Tibial nerve (tissue), 4 donors: ENCODE measurements at places on chromosomes 1 and 21. TPM values are rescaled to one million over a fixed set of nuclear protein-coding genes. Genes with fewer than 3 reads are reported as not detected.

DNA sequence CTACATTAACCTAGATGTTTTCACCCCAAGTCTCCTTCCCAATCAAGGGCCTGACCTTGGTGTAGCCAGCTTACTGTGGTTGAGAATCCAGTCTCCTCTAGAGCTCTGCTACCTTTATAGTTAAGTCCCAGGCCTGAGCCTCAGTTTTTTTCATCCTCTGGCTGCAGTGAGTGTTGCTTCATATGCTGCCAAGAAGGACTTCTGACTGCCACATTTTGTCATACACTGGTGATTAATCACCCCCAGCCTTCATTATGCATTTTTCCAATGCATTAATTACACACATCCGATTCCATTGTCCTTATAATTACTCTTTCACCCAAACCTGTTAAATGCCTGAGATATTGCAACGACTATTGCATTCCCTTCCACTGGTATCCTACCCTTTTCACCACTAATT, 66.3 kb upstream of the FGGY start:
- no peak for DNase-seq
- H3K27me3 ChIP-seq = no peaks in the 10 kb centered on the region
- no peak overlapping the region for H3K4me3 ChIP-seq
- no peak overlapping the region for H3K27ac ChIP-seq
- H3K4me1 ChIP-seq = no peaks in the 10 kb centered on the region

- H3K27me3 ChIP-seq = peaks cover 34% of the 10 kb centered on the region
- no peak overlapping the region for H3K27ac ChIP-seq
- H3K36me3 ChIP-seq = no peaks in the 10 kb centered on the region
Observed at GRCh38 chr1:34785231-34785874, 4.3 kb downstream of the GJB3 start.

- no peaks in the 10 kb centered on the region for H3K27me3 ChIP-seq
- no peak overlapping the region for H3K4me3 ChIP-seq
- DNase-seq = no peak
- no peak overlapping the region for H3K27ac ChIP-seq
Observed at GRCh38 chr1:187244623-187245022, 415.9 kb downstream of the PLA2G4A start.

CLEC20A gene
- total RNA-seq = 1.5 TPM

PLPPR5 gene
- not detected for total RNA-seq

KCNQ4 gene
- 2.1 TPM for total RNA-seq

GRCh38 chr1:46184920-46185658, 8.8 kb upstream of the P3R3URF start:
- no peaks in the 10 kb centered on the region for H3K36me3 ChIP-seq
- H3K4me3 ChIP-seq = no peak overlapping the region
- no peaks in the 10 kb centered on the region for H3K27me3 ChIP-seq
- H3K27ac ChIP-seq = peak overlapping the region; percentile 61
- DNase-seq = no peak

GRCh38 chr1:157136133-157136532, 2.1 kb downstream of the ETV3 start:
- no peak overlapping the region for H3K4me3 ChIP-seq
- H3K36me3 ChIP-seq = peaks cover 7% of the 10 kb centered on the region
- no peaks in the 10 kb centered on the region for H3K27me3 ChIP-seq
- H3K27ac ChIP-seq = no peak overlapping the region

GRCh38 chr1:195664628-195665027, 943.6 kb downstream of the KCNT2 start:
- H3K4me3 ChIP-seq = no peak overlapping the region
- no peak for DNase-seq
- no peaks in the 10 kb centered on the region for H3K27me3 ChIP-seq
- no peak overlapping the region for H3K27ac ChIP-seq

NES gene
- 62.7 TPM for total RNA-seq

DNA sequence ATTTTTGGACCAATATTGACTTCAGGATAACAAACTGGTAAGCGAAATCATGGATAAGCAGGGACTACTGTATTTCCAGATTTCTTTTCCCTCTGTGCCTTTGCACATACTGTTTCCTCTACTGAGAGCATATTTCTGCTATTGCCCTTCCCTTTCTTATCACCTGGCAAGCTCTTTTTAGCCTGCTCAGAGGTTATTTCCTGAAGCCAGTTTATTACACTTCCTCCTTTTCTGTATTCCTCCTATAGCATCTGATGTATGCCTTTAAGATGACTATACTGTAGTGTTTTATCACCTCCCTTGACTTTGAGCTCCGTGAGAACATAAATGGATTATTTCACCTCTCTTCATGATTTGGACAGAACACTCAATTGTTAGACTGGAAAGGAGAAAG, 49.0 kb downstream of the MAGI3 start:
- no peaks in the 10 kb centered on the region for H3K27me3 ChIP-seq
- no peaks in the 10 kb centered on the region for H3K4me1 ChIP-seq
- no peaks in the 10 kb centered on the region for H3K36me3 ChIP-seq
- H3K4me3 ChIP-seq = no peak overlapping the region

DNA sequence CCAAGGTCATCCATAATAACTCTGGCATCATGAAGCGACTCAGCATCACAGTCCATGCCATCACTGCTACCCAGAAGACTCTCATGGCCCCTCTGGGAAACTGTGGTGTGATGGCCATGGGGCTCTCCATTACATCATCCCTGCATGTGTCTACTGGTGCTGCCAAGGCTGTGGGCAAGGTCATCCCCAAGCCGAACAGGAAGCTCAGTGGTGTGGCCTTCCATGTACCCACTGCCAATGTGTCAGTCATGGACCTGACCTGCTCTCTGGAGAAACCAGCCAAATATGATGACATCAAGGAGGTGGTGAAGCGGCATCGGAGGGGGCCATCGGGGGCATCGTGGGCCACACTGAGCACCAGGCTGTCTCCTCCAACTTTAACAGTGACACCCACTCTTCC, 65.1 kb upstream of the ARHGAP29 start:
- peaks cover 12% of the 10 kb centered on the region for H3K4me1 ChIP-seq
- no peak for DNase-seq
- no peaks in the 10 kb centered on the region for H3K36me3 ChIP-seq

DNA sequence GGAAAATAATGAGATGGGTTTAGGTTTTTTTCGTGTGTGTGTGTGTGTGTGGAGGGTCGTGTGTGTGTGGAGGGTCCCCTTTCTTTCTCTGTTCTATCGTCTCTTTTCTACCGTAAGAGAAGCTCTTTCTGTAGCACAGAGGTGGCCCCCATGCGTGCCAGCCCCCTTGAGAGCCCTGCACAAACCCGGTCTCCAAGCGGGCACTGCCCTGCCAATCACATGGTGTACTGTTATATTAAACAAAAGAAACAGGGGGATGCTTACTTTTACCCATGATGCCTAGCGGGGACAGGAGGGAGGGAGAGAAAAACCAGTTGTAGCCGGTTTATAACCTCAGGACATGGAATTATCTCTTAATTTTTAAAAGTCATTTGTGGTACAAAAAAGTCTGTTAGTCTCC, 41.0 kb downstream of the GATAD2B start:
- peak overlapping the region; percentile 45 for H3K27ac ChIP-seq
- H3K4me3 ChIP-seq = no peak overlapping the region

ATP1A1 gene
- total RNA-seq = 280 TPM

DNA sequence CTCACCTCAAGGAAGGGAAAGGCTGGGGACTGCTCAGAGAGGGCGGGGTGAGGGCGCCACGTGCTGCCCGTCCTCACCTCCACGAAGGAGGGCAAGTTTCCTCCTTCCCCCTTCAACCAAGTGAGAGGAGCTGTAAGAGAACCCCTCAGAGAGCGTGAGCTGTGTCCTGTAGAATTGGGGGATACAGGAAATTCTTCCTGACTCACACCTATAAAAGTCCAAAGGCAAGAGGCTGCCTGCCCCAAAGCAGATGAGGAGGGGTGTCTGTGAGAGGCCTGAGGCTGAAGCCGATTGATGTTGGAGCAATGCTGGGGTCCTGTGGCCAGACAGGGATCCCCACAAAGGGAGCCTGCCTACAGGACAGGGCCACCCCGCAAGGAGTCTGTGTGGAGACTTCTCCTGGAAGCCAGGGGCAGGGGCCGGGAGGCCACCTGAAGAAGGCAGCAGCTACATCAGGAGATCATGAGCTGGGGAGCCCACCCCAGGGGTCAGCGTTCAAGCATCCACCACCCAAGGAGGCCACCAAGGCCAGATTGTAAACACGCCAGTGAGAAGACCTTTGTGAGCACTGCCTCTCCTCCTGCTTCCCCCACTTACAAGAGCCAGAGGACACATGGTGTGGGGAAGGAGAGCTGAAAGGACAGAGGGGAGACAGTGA, 27.7 kb downstream of the S100A6 start:
- peaks cover 27% of the 10 kb centered on the region for H3K4me1 ChIP-seq
- H3K27ac ChIP-seq = peak overlapping the region; percentile 85
- H3K27me3 ChIP-seq = no peaks in the 10 kb centered on the region
- H3K4me3 ChIP-seq = no peak overlapping the region
- DNase-seq = no peak

SLC16A4 gene
- total RNA-seq = 16.3 TPM

GRCh38 chr1:177615251-177615650, 354.6 kb downstream of the SEC16B start:
- no peaks in the 10 kb centered on the region for H3K4me1 ChIP-seq
- H3K27ac ChIP-seq = no peak overlapping the region
- no peak for DNase-seq
- H3K36me3 ChIP-seq = no peaks in the 10 kb centered on the region

- DNase-seq = no peak
- H3K27me3 ChIP-seq = no peaks in the 10 kb centered on the region
- no peak overlapping the region for H3K27ac ChIP-seq
- no peak overlapping the region for H3K4me3 ChIP-seq
Observed at GRCh38 chr1:161006563-161006962, 14.4 kb downstream of the F11R start.

GRCh38 chr1:219771080-219771479, 157.3 kb downstream of the SLC30A10 start:
- no peaks in the 10 kb centered on the region for H3K36me3 ChIP-seq
- no peak overlapping the region for H3K4me3 ChIP-seq
- H3K27me3 ChIP-seq = no peaks in the 10 kb centered on the region
- H3K4me1 ChIP-seq = no peaks in the 10 kb centered on the region
- H3K27ac ChIP-seq = no peak overlapping the region
- DNase-seq = no peak

SPRR2D gene
- total RNA-seq = not detected

- H3K36me3 ChIP-seq = no peaks in the 10 kb centered on the region
- H3K27ac ChIP-seq = peak overlapping the region; percentile 67
Observed at GRCh38 chr1:23403735-23404486, 20.6 kb downstream of the TCEA3 start.

DNA sequence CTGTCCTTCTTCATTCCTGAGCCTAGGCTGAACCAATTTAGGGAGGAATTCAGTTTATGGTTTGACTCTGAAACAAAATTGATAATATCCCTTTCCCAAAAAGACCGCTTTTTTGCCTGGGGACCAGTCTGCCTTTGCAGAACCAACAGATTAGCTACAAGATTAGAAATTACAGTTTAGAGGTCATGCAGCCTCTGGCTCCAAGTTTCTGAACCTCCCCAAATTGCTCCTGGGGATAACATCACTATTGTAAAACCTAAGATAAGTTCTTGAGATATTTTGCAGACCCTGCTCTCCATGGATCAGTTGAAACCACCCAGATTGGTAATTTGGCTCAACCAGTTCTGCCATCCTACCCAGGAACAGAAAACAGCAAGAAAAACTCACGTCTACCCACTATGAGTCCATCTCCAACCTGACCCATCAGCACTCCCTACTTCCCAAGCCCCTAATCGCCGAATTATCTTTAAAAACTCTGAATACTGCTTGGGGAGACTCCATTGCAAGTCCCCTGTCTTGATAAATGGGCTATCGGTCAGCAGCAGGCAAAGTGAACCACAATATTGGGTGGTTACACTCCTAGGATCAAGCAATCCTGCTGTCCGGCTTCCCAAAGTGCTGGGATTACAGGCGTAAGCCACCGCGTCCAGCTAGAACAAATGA, 605 bp upstream of the RABGGTB start:
- peaks cover 26% of the 10 kb centered on the region for H3K4me1 ChIP-seq
- H3K4me3 ChIP-seq = peak overlapping the region; percentile 50
- no peak for DNase-seq
- peak overlapping the region; percentile 93 for H3K27ac ChIP-seq

- no peak for DNase-seq
- H3K36me3 ChIP-seq = no peaks in the 10 kb centered on the region
- H3K4me1 ChIP-seq = no peaks in the 10 kb centered on the region
Observed at GRCh38 chr1:2866422-2867086, 65.1 kb upstream of the TTC34 start.

GRCh38 chr1:174999936-175000696, at the start of gene CACYBP:
TSS of gene CACYBP (plus strand) at chr1:174999947. CDS start at chr1:175000181, 234 bp downstream.
- no peaks in the 10 kb centered on the region for H3K27me3 ChIP-seq
- peak within 1 kb of the TSS; percentile 98 for H3K27ac ChIP-seq
- DNase-seq = peak; percentile 34
- no peaks in the 10 kb centered on the region for H3K36me3 ChIP-seq
- H3K4me3 ChIP-seq = peak within 1 kb of the TSS; percentile 84
- peaks cover 18% of the 10 kb centered on the region for H3K4me1 ChIP-seq

- H3K4me1 ChIP-seq = no peaks in the 10 kb centered on the region
- H3K27me3 ChIP-seq = no peaks in the 10 kb centered on the region
- H3K36me3 ChIP-seq = no peaks in the 10 kb centered on the region
Observed at GRCh38 chr1:118947003-118947765, 41.0 kb downstream of the TBX15 start.

DNA sequence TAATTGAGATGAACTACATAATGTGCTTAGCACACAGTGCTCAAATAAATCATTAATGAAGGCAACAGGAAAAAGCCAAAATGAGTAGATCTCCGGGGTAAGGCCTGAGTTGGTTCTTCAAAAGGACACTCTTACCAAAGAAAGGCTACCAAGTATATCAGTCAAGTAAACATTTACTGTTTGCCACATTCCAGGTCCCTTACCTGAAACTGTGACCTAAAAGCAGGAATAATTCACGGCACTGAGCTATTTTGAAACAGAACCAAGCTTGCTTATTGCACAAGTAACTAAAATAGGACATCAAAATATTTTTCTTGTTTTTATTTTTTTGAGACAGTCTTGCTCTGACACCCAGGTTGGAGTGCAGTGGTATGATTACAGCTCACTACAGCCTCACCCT, 2.0 kb upstream of the PITHD1 start:
- H3K27me3 ChIP-seq = no peaks in the 10 kb centered on the region
- no peak overlapping the region for H3K27ac ChIP-seq
- H3K36me3 ChIP-seq = peaks cover 15% of the 10 kb centered on the region
- H3K4me1 ChIP-seq = peaks cover 3% of the 10 kb centered on the region

- no peak for DNase-seq
- no peaks in the 10 kb centered on the region for H3K36me3 ChIP-seq
- H3K4me3 ChIP-seq = no peak overlapping the region
- H3K27me3 ChIP-seq = no peaks in the 10 kb centered on the region
Observed at GRCh38 chr1:201252944-201253371, 30.3 kb upstream of the PKP1 start.

DNA sequence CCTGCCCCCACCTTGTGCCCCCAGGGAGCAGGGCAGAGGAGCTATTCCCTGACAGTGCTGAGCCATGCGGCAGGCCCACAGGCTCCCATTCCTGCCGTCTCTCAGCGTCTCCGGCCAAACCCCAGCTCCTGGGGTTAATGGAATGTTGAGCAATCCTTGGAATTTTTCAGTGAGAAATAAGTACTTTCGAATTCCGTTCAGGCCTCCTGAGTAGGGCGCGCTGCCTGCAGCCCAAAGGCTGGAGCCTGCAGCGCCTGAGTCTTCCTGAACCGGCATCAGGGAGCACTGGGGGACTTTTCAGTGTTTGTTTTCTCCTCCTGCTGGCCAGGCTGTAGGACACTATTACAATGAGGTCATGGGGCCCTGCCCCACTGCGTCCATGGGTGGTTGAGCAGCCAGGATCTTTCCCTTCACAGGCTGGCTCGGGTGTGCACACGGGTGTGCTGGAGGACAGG, 33.3 kb upstream of the CSF1 start:
- H3K4me1 ChIP-seq = peaks cover 88% of the 10 kb centered on the region
- H3K4me3 ChIP-seq = no peak overlapping the region
- H3K27me3 ChIP-seq = no peaks in the 10 kb centered on the region
- H3K27ac ChIP-seq = peak overlapping the region; percentile 61
- peak; percentile 65 for DNase-seq
